Stimulated activated CD4-positive, alpha-beta T cell treated with anti-CD3 and anti-CD28 coated beads, TNF-alpha, amount 100 ng/mL, for 1 hour (primary cell): ENCODE measurements at places on chromosomes 2 and 18.

DNA sequence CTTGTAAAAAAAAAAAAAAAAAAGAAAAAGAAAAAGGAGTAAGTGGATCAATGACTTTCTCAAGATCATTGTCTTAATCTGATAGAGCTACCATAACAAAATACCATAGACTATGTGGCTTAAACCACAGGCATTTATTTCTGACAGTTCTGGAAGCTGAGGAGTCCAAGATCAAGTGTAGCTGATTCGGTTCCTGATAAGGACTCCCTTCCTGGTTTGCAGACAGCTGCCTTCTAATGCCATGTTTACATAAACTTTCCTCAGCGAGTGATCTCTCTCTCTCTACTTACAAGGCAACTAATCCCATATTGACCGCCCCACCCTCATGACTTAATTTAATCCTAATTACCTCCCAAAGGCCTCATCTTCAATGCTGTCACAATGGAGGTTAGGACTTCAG is 36.5 kb upstream of the SIX2 start:
- no peak for DNase-seq

DNA sequence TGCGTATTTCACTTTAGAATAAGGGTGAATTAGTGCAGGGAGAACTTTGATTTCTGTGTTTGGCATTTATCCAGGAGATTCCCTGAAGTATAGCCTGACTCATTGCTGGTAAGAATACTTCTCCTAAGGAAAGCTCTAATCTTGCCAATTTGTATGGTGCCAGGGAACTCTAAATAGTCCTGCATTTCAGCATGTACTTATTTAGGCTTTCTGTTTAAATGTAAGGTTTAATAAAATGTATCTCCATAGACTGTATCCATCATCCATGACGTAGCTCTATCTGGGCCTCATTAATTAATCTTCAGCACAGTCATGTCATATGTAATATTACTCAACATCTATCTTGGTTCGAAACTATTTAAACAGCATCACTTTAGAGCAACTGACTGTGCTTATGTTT is 127.7 kb downstream of the DOK6 start:
- DNase-seq: no peak

DNA sequence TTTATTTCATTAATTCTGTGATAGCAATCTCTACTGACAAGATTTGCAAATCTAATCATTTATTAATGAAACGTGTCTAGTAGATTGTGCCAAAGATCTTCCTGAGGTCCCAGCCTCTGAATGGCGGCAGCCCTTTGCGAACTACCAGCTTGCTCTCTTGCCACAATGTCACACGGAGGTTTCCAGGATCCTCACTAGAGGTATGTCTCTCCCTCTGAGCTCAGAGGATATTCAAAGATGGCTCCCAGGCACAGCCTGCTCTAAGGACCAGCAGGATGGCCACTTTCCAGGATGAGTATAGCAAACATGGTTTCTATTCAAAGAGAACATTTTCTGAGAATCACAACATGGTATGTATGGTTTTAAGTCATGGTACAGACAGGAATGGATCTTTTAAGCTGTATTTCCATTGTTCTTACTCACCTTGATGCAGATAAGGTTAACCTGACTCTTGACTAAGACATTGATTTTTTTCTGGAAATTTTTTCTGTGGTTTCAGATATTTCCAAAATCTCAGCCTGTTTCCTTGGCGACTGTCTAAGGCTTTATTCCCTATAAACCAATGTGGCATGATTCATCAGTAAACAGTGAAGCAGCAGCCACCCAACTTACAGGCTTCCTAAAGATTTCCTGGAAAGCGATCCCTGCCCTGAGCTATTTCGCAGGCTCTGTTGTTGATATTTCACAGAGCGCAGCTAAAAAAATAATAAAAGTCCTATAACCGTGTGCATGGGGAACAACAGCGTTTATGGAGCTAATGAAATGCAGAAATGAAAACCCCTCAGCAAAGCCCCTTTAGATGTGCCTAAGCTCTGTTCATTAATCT is 54.1 kb upstream of the KLF7 start:
- no peak for DNase-seq

DNA sequence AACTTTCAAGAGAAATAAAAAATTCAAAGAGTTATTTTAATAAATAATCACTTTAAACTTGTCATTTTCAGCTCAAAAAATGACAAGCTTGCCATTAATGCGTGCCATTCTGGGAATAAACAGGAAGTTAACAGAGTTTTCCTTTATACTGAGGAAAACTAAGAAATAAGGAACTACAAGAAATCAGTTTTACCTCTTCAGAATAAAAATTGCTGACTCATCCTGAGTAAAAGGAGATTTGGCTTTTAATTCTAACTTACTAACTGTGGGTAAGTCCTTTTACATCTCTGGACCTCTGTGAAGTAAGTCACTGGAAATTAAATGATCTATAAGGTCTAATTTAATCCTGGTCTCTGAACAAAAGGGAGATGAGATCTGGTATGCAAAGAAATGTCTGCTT is 16.1 kb downstream of the CEBPZ start:
- DNase-seq: no peak

DNA sequence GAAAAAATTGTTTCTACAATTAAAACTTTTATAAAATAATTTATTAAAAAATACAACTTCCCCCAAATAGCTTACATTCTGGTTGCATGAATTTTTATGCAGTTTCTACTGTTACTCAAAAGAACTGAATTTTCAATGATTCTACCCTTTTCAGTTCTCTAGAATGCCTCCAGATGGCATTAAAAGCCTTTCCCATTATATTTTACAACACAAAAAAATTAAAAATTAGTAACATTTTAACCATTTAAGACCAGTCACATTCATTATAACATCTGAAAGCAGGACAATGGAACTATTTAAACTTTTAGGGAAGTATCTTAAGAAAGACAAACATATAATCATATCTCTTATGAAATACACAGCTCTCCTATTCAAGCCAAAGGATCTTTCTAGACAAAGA is 236.0 kb upstream of the REV1 start:
- DNase-seq: no peak

DNA sequence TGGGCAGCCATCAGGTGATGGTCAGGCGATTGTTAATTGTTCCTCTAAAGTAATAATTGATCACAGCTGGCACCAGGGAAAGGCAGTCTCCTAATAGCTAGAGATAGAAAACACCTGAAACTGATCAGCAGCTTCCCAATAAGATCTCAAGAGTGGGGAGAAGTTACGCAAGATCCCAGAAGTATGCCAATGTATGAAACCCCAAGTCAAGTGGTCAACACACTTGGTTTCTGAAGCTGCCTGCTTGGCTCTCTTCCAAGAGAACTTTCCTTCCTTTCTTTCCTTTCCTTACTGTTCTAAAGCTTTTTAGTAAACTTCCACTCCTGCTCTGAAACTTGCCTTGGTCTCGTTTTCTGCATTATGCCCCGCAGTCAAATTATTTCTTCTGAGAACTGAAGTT is 201.6 kb upstream of the SKOR2 start:
- no peak for DNase-seq

DNA sequence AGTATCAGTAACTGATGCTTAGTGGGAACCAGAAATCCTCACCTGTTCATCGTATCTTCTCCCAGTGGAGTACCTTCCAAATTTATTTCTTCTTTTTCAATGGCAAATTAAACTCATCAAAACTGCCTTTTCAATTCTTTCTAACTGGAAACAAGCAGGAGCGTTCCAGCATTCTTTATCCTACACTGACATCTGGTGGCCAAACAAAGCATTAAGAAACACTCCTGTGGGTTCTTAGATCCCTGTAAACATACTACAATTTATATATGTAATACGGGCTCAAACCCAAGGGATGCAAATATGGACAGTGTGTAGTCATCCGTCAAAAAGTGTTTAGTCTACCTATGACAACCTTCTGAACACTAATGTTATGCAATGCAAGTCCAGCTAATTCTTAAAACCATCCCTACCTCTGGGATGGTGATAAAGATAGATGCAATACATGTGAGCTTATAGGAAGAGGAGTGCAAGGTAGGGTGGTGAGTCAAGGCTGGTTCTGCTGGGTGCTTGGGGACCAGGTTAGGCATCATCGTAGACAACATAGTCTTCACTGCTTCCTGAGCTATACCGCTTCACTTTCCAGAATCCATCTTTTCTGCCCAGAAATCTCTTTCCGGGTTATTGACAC is 375.0 kb downstream of the CTNNA2 start:
- no peak for DNase-seq

DNA sequence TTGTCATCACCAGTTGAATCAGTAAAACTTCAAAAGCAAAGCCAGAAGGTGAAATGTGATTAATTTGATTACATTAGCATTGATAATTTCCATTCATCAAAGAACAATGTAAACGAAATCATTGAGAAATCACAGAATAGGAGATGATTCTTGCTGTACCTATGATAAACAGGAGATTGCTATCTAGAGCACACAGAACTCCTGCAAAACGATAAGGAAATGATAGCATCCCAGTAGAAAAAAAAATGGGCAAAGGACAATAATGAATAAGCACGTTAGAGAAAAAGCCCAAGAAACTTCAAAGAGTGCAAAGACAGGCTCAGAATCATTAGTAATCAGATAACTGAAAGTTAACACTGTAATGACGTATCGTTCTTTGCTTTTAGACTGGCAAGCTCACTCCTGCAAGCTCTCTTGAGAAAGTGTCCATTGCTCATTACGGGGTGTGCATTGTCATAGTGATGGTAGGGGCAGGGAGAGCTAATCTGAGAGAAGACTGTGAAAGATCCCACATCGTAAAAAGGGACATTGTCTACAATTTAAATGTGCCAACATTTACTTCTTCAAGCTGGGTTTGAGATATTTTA is 143.6 kb downstream of the SPP2 start:
- DNase-seq: no peak

DNA sequence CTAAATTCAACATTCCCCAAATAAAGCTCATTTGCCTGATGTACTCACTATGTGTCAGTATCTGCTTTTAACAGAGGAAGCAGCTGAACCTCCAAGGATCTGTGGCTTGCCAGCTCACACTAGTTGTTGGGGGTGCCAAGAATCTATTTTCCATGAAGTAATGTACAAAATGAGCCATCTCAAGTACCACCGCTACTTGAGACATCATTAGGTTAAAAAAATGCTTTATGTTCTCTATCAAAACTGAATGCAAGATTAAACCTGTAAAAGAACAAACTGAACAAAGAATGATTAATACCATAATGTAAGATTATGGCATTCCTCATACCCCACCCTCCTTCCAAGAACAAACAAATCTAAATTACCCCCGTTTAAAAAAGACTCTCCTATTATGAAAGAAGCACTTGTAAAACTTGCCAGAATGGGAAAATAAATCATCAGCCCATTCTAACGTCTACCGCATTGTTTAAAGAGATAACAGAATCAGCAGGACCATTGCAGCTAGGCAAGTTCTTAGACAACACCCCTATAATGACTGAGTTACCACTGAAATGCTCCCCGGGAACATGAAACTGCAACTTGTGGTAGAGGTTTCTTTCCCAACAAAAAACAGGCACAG is 471.6 kb downstream of the DLGAP1 start:
- no peak for DNase-seq

- no peak for DNase-seq
Observed at GRCh38 chr2:226556050-226556449, 243.6 kb downstream of the IRS1 start.
